Stimulated activated CD4-positive, alpha-beta T cell treated with anti-CD3 and anti-CD28 coated beads, Interleukin-15, amount 100 ng/mL, for 24 hours (primary cell): ENCODE measurements at places on chromosomes 1 and 21.

DNA sequence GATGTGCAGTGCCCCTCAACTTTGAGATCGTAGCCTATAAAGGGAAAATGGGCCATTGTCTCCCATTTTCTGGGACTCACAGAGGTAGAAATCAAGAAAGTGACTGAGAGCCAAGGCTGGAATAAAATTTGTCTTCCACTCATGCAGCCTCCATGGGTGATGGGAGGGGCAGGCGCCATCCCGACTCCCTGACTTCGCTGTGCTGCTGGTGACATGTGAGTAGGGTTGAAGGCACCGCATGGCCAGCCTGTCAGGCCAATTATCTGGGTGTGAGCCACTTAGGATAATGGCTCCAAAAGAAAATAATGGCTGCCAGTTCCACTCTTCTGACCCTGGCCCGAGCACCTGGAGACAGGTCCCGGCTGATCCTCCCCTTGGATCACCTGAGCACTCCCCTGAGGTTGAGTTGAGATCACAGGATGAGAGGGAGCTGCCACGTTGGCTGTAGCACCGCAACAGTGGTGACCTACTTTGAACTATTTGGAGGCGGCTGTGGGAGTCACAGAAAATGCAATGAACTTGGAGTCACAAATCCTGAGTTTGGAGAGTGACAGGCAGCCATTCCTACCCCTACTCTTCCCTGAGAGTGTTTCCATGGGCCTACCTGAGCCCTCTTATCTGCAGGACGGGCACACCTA is 26.3 kb downstream of the CAPN9 start:
- DNase-seq, result no peak

GRCh38 chr1:5768014-5768413 is 224.2 kb downstream of the NPHP4 start:
- DNase-seq, result no peak

DNA sequence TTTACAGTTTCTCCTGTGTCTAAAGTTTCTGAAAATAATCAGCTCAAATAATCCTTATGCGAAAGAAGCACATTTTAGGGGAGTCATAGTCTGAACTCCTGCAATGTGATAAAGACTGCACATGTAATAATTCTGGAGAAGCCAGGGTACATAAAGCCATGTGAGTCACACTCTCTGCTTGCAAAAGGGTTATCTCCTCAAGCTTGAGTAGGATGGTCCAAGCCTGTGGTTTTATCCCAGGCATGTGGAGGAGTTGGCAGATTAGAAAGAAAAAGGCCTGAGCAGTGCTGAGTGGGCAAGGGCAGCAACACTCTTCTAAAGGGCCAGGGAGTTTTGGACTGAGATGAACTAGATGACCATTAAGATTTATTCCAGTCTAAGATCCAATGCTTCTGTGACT is 220.4 kb downstream of the RHOU start:
- no peak for DNase-seq

GRCh38 chr1:205450448-205450847 is 5.4 kb downstream of the BLACAT1 start:
- no peak for DNase-seq

- DNase-seq, result no peak
These were observed 120.1 kb downstream of the CLIC6 start for GRCh38 chr21:34788879-34789278.

DNA sequence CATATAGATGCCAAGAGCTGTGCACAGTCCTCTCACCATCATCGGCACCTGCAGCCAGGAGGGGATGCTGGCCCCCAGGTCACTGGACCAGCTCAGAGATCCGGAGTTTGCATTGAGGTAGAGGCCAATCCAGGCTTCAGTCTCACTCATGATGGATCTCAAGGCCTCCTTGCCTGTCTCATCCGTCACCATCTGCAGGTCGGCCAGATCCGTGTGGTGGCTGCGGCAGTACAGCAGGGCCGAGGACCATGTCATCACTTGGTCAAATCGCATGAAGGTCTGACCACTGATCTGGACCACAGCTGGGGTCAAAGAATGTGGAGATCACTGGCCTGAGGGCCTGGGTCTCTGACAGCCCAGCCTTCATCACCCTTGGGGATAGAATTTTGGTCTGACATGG is 6.6 kb downstream of the CLEC20A start:
- no peak for DNase-seq

- DNase-seq, result no peak
These were observed 7.7 kb downstream of the KANK4 start for GRCh38 chr1:62311473-62311943.

- DNase-seq, result no peak
These were observed 151.5 kb upstream of the RNPC3 start for GRCh38 chr1:103373991-103374390.

DNA sequence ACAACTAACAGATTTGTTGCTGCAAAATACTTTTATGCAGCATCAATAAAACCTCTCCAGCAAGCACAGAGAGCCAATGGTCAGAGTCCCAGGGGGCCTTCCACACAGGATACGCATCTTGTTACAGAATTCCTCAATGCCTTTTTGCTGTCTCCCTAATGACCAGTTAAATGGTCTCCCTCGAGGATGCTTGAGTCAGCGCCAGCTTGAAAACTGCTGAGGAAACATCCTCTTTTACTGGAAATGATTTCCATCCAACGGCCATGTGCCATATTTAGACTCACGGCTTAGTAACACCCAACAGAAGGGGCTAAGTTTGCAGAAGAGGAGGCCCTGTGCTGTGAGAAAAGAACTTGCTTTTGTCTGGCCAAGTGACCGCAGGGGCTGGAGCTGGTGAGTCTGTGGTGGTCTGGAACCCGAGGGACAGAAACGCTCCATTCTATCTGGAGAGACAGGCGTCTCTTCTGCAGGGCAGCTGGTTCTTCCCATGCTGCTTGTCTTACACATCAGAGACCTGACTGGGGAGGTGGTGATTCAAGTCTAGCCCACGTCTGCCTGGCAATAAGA is 496.4 kb downstream of the SETD4 start:
- DNase-seq, result no peak

- DNase-seq, result peak; percentile 22
These were observed 869 bp downstream of the NAV1 start for GRCh38 chr1:201539561-201540431.

DNA sequence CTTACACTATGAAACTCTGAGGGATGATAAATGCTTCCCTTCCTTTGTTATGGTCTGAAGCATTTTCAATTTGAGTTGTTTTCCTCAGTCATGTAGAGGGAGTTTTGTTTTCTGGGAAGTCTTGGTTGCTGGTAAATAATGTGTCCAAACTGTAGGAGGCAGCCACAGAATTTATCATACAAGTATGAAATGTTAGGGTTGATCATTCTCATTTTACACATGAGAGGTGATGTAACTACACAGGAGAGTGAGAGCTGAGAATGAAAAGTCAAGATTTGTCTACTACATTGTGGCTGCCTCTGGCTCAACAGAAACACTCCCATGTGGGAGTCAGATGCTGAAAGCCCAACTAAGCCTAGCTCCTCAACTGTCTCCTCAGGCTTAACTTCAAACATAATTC is 182.5 kb upstream of the SGIP1 start:
- DNase-seq, result no peak

DNA sequence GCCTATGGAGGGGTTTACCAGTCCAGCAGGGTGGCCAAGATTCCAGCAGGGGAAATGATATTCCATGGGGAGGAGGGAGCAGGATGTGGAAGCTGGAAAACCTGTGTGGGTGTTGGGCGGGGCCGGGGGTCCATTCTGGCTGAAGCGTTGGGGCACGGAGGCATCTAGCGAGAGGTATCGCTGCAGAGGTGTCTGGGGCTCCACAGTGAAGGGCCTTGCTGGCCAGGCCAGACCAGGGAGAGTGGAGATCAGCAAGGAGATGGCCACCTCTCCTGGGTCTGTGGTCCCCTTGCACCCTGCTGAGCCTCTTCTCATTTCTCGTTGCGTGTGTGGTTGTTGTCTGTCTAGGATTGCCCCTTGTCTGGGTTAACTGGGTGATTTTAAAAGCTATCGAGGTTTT is 6.2 kb downstream of the COQ8A start:
- DNase-seq, result no peak

DNA sequence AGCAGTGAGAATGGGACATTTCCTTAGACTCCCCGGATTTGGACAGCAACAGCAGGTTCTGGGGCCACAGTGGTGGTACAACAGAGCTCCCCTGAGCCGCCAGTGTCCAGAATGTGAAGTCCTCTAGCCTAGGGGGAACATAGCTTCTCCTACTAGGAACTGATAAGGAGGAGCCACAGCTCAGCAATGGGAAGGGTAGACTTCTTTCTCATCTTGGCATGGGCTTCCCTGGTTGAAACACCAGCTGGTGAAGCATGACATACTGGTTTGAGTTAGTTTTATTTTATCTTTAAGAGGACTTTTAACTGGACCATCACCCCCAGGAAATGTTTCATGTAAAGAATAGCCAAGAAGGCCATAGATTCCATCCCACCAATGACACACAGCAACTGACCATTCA is 68.4 kb downstream of the KCNJ15 start:
- DNase-seq, result no peak

DNA sequence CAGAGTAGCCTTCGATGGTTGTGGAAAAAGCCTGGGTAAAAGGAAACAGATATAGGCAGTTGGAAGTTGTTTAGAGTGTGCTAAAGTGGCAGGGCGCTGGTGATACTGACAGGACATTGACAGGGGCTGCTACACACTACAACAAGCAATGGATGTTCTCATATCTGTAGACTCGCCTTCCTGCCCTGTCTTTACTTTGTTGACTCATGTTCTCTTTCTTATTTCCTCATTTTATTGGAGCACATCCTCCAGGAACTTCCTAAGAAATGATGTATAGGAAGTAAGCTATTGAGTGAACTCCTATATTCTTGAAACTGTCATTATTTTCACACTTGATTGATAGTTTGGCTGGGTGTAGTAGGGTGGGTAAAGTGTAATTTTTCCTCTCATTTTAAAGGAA is 51.0 kb downstream of the C4BPA start:
- no peak for DNase-seq

DNA sequence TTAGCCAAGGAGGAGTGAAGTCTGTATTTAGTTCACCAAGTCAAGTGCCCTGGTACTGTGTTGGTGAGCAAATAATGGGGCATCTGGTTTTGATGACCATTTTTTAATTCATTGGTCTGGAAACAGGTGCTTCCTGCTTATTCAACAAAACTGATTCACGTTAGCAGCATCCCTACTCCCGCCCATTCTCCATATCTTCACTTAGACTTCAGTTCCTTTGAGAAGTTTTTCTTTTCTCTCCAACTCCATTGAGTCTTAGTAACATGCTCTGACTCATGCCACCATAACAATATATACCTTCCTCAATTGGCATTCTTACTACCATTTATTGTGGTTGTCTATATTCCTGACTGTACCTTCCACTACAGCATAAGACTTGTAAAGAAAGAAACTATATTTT is 468.9 kb downstream of the DPYD start:
- no peak for DNase-seq
